ENCODE measurements at places on chromosomes 1 and 21.

DNA sequence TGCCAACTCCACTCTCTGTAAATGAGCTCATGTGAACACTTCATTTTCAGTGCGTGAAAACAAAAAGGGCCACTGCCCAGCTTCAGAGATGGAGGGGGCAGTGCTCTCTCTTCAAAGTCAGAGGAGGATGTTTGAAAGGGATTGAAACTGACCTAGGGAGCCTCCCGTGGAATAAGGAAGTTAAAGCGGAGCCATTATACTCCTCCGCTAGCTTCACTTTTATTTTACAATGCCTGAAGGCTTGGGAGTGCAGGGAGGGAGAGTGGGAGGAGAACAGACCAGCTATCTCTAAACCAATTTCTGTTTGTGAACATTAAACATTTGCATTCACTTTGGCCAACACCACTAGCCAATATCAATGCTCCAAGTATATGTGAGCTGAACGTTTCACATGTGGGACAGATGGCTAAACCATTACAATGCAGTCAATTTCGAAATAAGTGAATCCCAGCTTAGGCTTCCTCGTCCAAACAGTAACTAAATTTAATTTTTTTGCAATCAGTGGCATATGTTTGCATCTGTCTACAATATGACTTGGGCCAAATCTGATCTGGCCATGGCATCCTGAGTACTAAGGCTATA, 126.9 kb downstream of the ESRRG start:
- no peak for DNase-seq

DNA sequence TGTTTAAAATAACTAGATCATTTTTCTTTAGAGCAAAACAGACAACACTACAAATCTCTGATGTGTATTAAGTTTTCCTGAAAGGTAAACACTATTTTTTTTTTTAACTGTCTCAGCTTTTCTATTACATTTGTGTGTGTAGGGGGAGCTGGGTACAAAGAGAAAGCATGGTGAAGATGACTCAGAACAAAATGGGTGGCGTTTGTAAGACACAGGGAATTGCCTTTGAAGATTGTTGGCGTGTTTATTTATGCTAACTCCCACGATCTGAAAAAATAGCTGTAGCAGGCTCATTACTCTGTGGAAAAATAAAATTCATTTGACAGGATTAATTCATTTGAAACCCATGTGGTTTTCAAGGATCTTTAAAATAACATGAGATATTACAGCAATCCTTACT, 285.1 kb downstream of the RYR2 start:
- DNase-seq: no peak

DNA sequence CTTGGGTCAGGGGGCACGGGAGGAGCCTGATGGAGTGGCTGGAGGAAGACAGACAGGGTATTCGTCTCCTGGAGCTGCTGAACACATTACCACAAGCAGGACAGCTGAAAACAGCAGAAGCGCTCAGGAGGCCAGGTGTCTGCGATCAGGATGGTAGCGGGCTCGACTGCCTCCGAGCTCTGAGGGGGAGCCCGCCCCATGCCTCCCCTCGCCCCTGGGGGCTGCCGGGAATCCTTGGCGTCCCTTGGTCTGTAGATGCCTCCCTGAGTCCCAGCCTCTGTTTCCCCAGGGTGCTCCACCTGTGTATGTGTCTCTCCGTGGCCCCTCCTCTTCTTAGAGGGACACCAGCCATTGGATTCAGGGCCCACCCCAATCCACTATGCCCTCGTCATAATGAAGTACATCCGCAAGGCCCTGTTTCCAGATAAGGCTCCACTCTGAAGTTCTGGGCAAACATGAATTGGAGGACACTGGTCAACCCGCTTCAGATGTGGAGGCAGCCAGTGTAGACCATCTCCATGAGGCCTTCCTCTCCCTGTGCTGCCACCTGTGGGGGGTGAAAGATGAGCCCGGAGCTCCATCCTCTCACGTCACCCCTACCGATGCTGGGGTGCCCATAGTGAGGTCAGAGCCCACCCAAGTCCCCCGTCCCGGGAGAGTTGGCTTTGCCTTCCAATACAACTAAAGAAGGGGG, 67.8 kb downstream of the SPSB1 start:
- DNase-seq: no peak

- no peak for DNase-seq
These were observed 12.3 kb downstream of the ERO1B start for GRCh38 chr1:236269439-236269838.

- DNase-seq: no peak
These were observed 379.6 kb downstream of the TTLL7 start for GRCh38 chr1:83619170-83619896.

GRCh38 chr1:209248649-209249279, 334.8 kb upstream of the CAMK1G start:
- DNase-seq: peak; percentile 5

- no peak for DNase-seq
These were observed 11.0 kb downstream of the CD2 start for GRCh38 chr1:116764906-116765862.

- no peak for DNase-seq
These were observed 42.1 kb upstream of the SRP9 start for GRCh38 chr1:225735252-225736149.

DNA sequence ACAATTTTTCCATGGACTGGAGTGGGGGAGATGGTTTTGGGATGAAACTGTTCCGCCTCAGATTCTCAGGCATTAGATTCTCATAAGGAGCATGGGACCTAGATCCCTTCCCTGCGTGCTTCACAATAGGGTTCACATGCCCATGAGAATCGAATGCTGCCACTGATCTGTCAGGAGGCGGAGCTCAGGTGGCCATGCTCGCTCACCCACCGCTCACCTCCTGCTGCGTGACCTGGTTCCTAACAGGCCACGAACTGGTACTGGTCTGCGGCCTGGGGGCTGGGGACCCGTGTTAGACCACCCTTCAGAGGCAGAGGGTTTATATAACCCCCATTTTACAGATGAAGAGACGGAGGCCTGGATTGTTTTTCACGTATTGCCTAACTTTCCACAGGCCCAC, 16.3 kb upstream of the SRSF4 start:
- DNase-seq: no peak

DNA sequence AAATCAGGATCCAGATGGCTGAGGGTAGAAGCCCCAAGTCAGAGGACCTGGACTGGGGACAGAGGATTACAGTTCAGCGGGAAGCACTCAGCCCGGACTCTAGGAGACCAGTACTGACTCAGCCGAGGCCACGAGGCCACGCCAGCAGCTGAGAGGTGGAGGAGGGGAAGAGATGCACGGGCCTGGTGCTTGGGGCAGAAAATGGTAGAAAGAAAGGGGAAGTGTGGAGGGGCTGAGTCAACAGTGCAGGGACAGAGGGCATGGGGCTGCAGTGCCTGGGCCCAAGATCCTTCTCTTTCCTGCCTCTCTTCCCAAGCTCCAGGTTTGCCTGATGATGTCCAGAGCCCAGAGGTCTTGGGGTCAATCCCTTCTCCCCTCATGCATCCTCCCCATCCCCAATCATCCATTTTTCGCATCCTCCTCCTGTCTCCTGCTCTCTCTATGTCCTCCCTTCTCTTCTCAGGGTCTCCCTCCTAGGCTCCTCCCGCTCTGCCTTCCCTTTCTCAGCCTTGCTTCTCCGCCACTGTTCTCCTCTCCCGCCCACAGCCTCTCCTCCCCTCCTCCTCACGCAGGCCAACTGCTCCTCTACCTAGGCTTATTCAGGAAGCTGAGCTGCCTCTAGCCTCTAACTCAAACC, 7.7 kb downstream of the ARHGEF2 start:
- DNase-seq: peak; percentile 73

DNA sequence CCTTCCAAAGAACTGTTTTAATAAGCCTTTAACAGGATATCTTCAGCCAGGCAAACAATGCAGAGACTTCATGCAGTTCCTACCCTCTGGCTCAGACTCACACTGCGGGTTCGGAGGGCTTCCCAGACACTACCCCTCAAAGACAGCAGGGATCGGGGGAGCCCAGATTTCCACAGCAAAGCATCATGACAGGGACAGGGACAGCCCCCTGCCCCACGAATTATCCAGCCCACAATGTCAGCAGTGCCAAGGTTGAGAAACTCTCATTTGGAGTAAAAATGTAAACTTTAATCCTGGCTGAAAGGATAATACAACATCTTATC, 20.1 kb downstream of the NPHP4 start:
- no peak for DNase-seq

GRCh38 chr1:77538956-77539518, 143.4 kb downstream of the ZZZ3 start:
- DNase-seq: peak; percentile 7

- DNase-seq: no peak
These were observed 3.0 kb downstream of the TENT5B start for GRCh38 chr1:27009601-27010197.

DNA sequence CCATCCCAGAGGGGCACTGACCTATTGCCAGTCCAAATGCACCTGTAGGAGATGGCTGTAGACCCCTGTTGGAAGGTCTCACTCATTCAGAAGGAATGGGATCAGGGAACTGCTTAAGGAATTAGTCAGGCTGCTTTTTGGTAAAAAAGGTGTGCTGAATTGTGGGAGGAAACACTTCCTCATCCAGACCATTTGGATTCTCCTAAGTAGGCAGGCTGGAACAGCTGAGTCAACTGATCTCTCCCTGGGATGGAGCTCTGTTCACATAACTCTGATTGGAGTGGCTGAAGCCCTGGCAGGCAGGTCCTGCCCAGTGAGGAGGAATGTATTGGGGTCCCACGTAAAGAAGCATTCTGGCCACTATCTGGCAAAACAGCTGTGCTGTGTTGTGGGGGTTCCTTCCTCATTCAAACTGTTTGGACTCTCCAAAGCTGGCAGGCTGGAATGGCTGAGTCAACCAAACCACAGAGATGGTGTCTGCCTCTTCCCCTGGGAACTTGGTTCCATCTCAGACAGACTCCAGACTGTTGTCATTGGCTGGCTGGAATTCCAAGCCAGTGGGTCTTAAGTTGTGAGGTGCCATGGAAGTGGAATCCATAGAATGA, 70.7 kb upstream of the PDC start:
- no peak for DNase-seq

GRCh38 chr1:227417756-227418480, 99.6 kb upstream of the CDC42BPA start:
- DNase-seq: no peak

DNA sequence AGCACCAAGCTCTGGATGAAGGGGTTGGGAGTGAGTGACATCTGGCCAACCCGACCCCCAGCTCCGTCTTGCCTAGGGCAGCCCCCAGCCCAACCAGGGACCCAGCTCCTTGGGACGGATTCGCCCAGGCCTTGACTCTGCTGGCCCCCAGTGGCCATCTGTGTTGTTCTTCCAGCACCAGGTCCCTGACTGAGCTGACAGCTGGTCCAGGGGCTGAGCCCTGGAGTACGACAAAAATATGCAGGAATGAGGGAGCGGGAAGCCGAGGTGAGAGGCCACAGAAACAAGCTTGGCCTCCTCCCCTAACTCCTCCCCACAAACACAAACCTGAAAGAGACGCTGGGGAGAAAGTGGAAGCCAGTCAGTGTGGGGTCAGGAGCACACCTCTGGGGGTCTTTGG, 55.0 kb upstream of the PAX7 start:
- no peak for DNase-seq

- no peak for DNase-seq
These were observed 805.8 kb downstream of the USP25 start for GRCh38 chr21:16535626-16536025.

- DNase-seq: no peak
These were observed 15.7 kb upstream of the LMNA start for GRCh38 chr1:156098784-156099183.

GRCh38 chr1:85428471-85429089, 36.4 kb downstream of the DDAH1 start:
- DNase-seq: no peak

DNA sequence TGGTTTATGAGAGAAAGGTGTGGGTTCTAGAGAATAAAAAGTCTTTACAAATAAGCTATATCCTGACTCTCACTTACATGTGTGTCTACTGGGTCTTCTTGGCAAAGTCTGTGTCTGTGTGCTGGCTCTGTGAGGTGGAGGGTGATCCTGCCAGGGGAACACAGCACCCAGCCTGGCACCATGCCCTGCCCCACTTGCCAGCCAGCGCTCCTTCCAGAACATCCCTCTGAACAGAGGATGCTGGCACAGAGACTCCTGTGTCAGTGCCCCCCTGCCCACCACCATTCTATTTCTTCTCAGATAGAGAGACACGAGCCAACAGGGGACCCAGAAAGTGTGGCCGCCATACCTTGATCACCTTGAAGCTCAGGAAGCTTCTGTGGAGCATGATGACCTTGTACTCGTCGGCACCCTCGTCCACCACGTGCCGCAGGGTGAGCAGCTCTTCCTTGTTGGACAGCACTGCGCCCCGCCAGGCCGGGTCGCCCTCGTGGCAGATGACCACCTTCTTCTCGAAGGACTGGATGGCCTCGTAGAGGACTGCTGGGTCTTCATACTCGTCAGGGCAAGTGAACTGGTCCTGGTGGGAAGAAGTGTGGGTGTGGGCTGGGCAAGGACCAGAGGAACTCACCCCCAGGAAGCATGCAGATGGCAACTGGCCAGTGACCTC, 49.7 kb downstream of the NTPCR start:
- DNase-seq: no peak

- DNase-seq: no peak
These were observed 15.9 kb upstream of the DISP1 start for GRCh38 chr1:222798975-222799374.

- DNase-seq: no peak
These were observed 1479.6 kb downstream of the MRPL39 start for GRCh38 chr21:24127651-24128050.

- DNase-seq: no peak
These were observed 61.2 kb downstream of the MPZL1 start for GRCh38 chr1:167782946-167783345.

- DNase-seq: no peak
These were observed 58.8 kb downstream of the SSBP3 start for GRCh38 chr1:54347261-54347954.

- no peak for DNase-seq
These were observed 53.9 kb downstream of the CYYR1 start for GRCh38 chr21:26519142-26519541.
